Islet precursor cell (in vitro differentiated cells): ENCODE measurements at places on chromosomes 16 and 17.

DNA sequence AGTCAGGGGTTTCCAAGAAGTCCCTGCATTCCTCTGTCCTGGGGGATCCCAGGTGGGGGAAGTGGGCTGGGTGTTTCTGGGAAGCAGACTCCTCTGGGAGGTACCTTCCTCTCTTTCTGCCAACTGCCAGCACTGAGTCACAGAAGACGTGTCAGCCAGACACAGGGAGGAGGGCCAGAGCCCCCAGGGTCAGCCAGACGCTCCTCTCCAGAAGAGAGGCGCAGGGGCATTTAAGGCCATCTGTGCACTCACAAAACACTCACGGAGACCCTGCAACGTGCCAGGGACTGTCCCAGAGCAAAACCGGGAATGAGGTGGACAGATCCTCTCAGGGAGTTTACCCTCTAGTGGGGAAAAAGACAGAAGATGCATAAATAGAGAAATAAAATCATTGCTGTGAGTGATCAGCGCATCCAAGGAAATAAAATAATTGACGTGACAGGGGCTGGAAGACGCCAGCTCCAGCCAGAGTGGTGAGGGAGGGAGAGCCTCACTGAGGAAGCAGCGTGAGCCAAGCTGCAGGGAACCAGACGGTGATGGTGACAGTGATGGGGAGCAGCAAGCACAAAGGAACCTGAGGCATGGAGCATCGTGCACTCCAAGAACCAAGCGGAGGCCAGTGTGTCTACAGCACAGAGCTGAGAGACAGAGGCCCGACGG lies 105.4 kb downstream of the ZNF423 start:
- peak; percentile 72 for DNase-seq

DNA sequence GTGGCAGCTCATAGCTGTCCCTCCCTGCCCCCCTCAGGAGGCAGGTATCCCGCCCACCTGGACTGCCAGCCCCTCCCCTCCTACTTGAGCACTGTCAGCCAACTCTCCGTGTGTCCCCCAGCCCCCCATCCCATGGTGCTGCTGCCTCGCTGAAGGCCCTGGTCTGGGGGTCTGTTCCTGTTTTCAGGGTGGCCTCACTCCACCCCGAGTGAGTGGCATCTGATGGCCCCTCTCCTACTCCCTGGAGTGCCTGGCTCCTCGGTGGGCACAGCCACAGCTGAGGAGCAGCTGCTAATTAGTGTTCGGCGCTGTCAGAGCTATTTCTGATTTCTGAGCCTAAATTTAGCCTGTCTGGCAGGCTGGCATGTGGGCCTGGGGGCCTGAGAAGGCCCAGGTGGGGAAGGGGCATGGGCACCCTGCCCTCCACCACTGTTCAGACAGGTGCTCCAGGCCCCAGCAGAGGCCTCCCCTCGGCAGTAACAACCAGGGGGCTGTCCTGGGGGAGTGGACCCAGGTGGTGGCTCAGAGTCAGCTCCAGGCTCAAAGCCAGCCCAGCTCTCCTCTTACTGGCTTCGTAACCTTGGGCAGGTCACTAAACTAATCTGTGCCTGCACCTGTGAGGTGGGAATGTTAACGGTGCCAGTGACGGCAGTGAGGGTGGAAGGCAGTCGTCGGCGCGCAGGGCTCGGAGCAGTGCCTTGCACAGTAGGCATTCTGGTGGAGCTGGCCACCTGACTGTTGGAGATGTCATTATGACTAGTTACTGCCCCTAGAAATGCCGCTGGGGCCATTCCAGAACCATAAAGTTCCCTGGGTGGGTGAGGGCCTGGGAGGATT lies 6.5 kb downstream of the FMNL1 start:
- DNase-seq = peak; percentile 60

DNA sequence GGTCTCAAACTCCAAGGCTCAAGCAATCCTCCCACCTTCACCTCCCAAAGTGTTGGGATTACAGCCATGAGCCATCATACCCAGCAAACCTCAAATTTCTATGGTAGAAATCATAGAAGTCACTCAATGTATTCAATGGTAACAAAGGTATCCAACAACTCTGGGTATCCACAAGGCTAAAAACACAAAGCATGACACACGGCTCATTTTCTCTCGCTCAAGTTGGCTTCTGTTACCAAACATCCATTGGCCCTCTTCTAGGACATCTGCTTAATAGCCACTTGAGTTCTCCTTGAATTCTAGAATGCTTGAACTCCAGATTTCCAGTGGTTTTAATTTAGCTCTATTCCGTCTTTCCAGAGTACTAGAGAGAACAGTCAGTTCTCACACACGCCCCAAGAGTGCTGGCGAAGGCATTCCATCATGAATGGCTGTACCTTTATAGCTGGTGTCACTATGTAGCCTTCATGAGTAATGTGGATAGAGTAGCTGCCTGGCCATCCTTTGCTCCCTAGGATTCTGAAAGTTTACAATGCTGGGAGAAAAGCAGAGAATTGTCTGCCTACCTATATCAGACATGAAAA lies 42.6 kb downstream of the SPAG9 start:
- DNase-seq = no peak

DNA sequence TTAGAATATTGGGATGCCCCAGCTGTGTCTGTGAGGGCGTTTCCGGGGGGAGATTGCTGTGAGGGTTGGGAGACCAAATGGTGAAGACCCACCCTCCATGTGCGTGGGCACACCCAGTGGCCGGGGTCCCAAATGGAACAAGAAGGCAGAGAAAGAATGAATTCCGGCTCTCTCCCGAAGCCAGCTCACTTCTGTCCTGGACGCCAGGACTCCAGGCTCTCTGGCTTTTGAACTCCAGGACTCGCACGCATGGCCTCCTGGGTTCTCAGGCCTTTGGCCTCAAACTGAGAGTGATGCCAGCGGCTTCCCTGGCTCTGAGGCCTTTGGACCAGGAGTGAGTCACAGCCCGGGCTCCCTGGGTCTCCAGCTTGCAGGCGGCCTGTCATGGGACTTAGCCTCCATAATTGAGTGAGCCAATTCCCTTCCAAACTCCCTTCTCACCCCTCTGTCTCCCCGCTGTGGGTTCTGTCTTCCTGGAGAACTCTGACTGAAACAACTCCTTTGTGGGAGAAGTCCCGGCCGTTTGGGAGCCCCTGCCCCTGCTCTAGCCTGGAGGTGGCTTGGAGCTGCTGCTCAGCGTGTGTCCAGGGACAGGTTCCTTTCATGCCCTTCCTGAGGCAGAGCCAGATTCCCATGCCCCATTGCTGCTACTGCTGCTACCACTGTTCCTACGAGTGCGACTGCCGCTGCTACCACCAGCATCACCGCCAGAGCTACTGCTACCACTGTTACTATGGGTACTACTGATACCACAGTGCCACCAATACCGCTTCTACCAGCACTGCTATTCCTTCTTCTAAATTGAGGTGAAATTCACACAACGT lies 49.8 kb upstream of the CBX4 start:
- DNase-seq = no peak

- no peak for DNase-seq
Measured at GRCh38 chr17:63685041-63685440, 14.9 kb downstream of the LIMD2 start.

DNA sequence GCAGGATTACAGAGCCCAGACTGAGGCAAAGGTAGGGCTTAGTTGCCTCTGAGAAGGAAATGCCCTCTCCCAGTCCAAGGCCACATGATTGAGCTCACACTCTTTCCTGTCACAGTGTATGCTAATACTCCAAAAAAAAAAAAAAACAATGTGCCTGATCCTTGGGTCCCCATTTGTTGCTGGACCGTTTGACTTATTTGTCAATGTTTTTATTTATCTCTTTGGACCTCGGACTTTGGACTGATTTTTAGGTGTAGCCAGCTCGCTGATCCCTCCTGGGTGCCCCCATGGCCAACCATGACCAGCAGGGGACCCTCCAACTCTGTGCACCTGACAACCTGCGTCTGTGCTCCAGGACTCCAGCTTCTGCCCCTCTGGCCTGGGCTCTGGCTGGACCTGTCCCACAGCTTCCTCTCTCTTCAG lies 622 bp upstream of the CCL16 start:
- DNase-seq = no peak
